ENCODE measurements at places on chromosomes 1 and 21.

GRCh38 chr1:2611031-2611501 lies 21.8 kb downstream of the MMEL1 start:
- no peak for DNase-seq

- DNase-seq = no peak
Observed at GRCh38 chr1:161719325-161719611, 2.1 kb upstream of the FCRLB start.

DNA sequence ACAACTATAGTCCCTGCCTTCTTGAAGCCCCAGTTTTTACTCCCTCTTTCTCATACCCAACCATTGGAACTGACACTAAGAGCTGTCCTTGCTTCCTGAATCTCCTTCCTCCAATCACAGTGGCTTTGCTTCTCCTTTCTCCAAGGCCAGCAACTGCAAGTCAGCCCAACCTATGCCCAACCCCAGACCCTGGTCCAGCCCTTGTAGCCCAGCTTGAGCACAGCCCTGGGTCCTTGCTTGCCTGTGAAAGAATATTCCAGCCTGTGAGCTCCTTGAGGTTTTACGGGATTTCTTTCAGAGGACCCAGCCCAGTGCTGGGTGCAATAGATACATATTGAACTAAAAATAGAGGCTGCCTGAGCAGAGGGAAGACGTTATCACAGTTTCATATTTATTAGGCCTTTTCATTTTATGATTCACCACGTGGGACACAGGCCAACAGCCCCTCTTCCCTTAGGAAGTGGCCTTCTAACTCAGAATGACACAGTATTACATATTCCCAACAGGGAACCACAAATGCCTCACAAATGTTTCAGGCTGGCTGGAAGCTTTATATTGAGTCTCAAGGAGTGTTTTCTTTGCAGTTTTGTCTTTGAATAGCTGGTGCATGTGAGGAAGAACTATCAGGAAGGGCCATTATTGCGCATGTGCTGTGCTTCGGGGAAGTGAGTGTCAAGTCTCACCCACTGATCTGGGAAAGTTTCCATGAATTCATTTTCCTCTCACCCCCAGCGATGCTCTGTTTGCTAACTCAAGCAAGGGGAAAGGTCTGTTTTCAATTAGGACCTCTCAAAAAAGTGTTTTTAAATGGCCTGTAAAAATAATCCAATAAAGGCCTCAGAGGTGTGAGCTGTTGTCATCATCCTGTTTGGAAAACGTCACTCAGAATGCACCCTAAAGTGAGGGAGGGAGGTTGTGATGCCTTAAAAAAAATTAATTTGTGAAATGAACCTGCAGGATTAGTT lies 92.3 kb upstream of the NFIA start:
- DNase-seq = no peak

DNA sequence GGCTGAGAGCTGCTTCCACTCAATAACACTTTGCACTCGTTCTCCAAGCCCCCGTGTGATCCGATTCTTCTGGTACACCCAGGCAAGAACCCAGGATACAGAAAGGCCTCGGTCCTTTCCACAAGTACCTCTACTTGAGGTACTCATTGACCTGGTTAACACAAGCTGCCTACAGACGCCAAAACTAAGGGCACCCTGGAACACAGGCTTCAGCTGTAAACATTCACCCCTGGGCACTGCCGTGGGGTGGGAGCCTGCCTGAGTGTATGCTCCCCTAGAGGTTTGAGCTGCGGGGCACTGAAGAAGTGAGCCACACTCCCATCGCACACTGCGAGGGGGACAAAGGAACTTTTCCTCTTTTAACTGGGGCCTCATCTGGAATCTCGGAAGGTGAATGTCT lies 30.5 kb downstream of the LRRC3 start:
- no peak for DNase-seq

DNA sequence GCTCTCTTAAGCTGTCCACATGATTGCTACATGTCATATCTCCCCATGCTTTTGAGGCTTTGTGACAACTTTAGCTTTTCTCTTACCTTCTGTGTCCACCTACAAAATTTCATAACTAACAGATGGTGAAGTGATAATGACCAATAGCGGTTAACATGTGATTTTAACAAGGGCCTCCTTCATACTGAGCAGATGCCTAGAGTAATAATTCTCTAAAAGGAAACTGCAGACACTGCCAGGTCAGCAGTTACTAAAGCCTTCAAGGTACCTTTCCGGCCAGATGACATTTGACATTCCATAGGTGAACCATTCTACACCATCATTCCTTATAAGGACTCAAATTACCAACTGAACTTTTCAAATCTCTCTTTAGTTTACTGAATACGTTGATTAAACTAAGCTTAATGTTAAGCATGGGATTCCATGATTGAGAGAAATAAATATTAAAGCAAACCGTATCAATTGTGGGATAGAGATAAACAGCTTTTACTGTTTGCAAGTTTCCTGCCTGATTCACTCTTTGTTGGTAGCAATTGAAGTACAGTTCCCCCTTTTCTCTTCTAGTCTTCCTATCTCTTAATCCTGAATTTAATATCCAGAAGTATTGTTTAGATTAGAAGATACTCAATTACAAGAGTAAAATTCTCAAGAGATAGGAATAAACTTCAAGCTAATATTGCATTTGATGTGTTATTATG lies 205.1 kb downstream of the PLA2G4A start:
- DNase-seq = no peak

DNA sequence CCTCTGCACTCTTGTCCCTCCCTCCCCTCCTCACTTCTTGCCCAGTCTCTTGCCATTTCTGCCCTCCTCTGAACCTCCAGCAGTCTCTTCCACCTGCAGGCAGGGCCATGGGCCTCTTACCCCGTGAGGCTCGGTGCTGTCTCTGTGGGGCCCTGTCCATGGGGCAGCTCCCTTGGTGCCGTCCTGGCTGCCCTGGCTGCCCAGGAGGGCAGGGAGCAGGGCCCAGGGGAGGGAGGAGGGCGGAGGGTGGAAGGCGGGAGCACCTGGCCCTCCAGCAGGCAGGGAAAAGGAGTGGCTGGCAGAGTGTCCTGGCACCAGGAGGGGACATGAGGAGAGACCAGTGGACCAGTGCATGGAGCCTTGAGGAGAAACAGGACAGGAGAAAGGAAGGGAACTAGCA lies at the start of gene RORC:
Gene RORC, minus strand, starts transcription at position 198 of the 400 bp plus-strand sequence. Its CDS starts 38 bp downstream, at position 160.
- no peak for DNase-seq

DNA sequence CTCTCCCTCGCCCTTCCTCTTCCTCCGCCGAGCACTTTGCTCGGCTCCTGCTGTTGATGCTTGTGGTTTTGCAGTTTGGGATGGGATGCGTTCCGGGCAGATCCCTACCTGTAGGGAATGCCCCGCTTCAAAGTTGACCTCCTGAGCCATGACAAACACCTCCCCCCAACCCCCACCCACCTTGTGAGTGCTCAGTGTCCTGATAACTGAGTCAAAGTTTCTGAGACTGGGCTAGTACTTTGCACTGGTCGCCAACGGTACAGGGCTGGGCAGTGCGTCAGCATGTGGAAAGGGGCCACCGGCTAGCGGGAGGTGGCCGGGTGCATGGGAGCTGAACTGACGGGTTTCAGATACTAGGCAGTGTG lies 771 bp downstream of the RABGAP1L start:
- DNase-seq = no peak

DNA sequence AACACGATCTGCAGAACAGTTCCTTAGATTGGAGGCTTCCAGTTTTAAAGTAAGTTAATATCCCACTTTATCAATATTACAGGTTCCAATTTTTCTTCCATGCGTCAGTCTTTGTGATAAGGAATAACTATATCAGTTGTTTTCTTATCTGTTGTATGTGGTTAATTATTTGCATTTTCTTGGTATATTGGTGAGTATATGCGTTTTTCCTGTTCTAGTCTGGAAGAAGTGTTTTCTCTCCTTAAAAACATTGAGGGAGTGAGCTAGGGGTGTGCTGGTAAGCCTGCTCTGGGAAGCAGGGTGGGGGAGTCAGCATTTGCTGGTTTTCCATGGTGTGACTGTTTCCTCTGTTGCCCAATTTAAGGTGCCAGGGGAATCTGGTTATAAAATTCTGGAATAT lies 50.2 kb upstream of the KIF1B start:
- no peak for DNase-seq

- no peak for DNase-seq
Observed at GRCh38 chr1:23657659-23658275, 33.8 kb upstream of the RPL11 start.

DNA sequence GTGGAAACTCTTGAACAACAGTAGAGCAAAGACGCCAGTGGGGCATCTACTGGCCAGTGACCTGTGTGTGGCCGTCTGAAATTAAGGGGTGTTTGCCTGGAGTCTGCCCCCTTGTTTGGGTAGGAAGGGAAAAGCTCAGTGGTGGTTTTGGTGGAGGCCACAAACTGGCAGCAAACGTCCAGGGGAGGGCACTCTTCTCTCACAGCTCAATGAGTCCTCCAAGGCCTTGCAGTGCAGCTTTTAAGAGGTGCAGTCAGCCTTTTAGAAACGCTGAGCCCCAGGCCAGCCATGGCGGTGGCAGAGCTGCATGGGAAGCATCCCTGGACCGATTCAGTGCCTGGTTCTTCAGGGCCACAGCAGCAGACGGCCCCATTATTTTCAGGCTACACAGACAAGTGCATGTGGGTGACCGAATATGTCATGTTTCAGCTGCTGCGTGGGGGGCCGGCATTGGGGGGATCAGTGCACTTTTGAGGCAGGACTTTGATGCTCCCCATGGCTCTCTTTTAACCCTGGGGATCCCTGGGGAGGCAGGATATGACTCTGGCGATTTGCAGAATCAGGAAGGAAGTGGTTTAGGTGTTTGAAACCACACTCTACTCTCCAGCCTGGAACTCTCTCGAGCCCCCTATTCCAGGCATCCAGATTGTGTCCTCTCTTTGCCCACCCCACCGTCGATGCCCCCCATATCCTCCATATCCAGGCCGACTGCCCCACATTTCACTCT lies 414.0 kb downstream of the PRDM2 start:
- DNase-seq = no peak

- DNase-seq = no peak
Observed at GRCh38 chr1:231803353-231803752, 176.8 kb downstream of the DISC1 start.

- DNase-seq = no peak
Observed at GRCh38 chr1:151510614-151510956, 602 bp upstream of the CGN start.

DNA sequence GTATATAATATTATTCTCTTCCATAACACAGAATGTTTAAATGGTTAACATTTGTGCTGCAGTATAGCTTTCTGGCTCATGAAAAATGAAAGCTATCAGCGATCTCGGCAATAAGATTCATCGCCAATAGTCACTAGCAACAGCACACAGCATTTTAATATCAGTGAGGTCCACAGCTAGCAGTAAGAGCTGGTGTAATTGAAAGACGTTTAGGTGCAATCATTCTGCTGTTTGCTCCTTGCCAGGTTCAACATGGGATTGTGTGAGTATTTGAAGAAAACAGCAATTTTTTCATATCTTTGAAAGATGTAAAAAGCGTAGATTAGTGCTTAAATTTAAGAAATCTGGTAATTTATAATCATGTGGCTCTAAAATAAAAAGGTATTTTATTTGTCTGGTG lies 20.1 kb downstream of the PRKACB start:
- no peak for DNase-seq

DNA sequence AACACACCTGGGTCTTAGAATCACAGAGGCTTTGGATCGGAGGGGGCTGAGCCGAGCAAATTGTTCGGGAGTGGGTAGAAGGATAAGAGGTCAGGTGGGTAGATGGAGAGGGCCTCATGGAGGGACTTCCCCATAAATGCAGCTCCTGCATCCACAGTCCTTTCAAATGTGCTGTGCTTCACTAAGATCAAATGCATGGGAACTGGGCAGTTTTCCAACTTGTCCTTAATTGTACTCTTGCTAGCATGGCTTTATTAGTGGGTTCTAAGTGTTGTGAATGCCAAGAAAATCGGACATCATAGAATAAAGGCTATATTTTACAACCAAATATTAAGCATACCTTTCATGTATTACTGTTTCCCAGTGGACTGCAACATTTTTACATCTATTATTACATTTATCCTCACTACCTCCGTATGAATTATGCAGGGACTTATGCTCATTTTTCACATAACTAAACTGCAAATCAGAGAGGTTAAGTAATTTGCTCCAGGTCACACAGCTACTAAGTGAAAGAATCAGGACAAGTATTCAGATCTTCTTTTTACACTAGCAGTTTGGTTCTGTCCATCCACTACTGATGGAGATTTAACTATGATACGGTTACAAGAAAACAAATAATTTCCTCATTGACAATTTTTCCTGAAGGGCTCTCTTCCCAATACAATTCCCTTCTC lies 174.5 kb upstream of the RUNX1 start:
- no peak for DNase-seq

DNA sequence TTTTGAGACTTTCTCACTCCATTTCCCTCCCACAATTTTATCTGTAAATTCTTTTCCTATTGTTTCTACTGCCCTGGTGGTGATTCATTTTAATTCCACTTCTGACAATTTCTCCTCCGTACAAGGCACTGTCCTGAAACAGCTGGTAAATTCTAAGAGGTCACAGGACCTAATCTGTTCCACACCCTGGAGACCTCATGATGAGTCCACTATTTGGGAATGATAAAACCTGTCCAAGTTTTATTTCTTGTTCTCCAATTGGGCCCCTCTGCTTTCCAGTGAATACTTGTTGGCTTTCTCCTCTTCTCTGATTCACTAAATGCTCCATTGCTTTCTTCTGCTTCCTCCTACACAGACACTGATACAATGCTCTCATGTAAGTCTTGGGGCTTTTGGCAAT lies 343.1 kb upstream of the DUSP10 start:
- DNase-seq = no peak

- DNase-seq = no peak
Observed at GRCh38 chr1:93328809-93329760, 16.6 kb upstream of the DR1 start.

Data from activated naive CD4-positive, alpha-beta T cell (primary cell).